Naive B cell (primary cell): ENCODE measurements at places on chromosomes 7 and 10. TPM values are rescaled to one million over a fixed set of nuclear protein-coding genes. Genes with fewer than 3 reads are reported as not detected.

GRCh38 chr7:123770378-123770777, 21.6 kb upstream of the WASL start:
- no peak overlapping the region for H3K4me3 ChIP-seq
- H3K4me1 ChIP-seq, result no peaks in the 10 kb centered on the region
- peaks cover 17% of the 10 kb centered on the region for H3K27me3 ChIP-seq
- H3K36me3 ChIP-seq, result no peaks in the 10 kb centered on the region
- no peak overlapping the region for H3K27ac ChIP-seq

GRCh38 chr7:83451501-83452045, 197.4 kb downstream of the SEMA3E start:
- H3K36me3 ChIP-seq, result no peaks in the 10 kb centered on the region
- H3K4me3 ChIP-seq, result no peak overlapping the region
- no peaks in the 10 kb centered on the region for H3K27me3 ChIP-seq
- no peaks in the 10 kb centered on the region for H3K4me1 ChIP-seq
- no peak overlapping the region for H3K27ac ChIP-seq

DNA sequence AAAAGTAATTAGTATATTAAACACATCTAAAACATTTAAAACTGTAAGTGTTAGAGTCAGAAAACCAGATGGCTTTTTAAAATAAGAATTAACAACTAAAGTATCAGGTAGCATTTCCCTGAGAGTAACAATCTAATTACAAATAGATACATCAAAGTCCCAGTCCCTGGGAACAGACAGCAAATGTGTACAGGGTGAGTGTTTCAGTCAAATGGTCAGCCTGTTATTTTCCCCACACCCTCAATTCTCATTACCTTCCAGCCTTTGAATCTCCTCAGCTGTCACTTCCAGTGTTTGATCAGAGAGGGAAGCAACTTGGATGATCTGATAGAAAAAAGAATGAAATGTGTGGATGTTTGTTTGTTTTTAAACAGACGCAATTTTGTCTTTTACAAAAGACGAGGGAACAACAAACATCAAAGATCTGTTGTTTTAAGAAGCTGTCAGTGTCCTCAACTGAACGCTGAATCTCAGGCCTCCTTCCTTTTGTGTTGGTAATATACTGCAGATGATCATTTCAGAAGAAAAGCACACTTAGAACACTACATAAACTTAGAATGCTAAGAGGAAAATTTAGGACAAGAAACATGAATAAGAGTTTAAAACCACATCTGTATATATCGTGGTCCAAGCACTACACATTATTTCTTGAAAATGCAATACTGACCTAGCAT, 29.8 kb downstream of the CEP41 start:
- H3K4me3 ChIP-seq, result no peak overlapping the region
- no peaks in the 10 kb centered on the region for H3K36me3 ChIP-seq
- H3K4me1 ChIP-seq, result peaks cover 5% of the 10 kb centered on the region
- no peaks in the 10 kb centered on the region for H3K27me3 ChIP-seq

DNA sequence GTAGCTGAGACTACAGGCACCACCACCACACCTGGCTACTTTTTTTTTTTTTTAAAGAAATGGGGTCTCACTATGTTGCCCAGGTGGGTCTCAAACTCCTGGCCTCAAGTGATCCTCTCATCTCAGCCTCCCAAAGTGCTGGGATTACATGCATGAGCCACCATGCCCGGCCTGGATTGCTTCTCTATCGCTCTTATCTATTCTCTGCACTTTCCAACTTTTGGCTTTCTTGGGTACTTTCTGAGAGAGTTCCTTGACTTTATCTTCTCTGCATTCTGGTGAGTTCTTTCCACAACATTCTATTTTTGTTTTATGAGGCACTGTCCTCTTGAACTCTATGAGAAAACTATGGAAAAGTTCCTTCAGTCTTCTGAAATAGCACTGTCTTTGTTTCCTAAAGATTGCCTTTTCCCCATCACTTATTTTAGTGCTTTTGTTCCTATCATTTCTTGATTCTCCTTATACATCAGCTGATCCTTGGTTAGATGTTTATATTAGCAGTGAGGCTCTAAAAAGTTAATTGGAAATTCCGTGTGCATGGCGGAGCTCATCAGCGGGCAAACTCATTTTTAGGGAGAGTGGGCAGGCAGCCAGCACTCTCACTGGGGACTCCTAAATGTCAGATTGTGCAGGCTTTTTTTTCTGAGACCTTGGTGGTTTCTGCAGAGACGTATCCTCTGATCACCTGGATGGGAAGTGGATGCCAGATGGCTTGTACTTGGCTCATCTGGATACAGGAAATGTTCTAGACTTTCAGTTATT, 43.9 kb downstream of the HIP1 start:
- no peaks in the 10 kb centered on the region for H3K27me3 ChIP-seq
- peak overlapping the region; percentile 49 for H3K27ac ChIP-seq
- no peak overlapping the region for H3K4me3 ChIP-seq
- no peaks in the 10 kb centered on the region for H3K36me3 ChIP-seq

DNA sequence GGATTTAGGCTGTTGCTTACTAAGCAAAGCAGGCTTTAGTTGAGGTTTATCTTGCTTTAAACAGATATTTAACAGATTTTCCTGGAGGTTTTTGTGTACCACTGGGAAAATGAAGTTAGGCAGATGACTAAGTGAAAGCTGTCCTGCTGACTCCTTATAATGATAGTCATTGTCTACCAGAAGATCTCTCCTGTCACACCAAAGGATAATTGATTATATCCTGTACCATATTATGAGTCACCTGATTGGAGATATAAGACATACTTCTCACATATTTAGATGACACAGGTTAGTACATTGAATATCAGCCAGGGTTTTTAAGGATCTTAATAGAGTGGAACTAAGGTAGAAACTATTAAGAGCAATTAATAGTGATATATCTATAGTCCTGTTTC, 68.4 kb downstream of the PTEN start:
- no peak for DNase-seq
- H3K4me3 ChIP-seq, result no peak overlapping the region
- peaks cover under 1% of the 10 kb centered on the region for H3K36me3 ChIP-seq
- H3K4me1 ChIP-seq, result peaks cover 34% of the 10 kb centered on the region

- H3K4me1 ChIP-seq, result no peaks in the 10 kb centered on the region
- no peak overlapping the region for H3K4me3 ChIP-seq
- H3K36me3 ChIP-seq, result peaks cover 9% of the 10 kb centered on the region
- H3K27me3 ChIP-seq, result peaks cover 23% of the 10 kb centered on the region
- DNase-seq, result no peak
These were observed 19.1 kb upstream of the PRF1 start for GRCh38 chr10:70621503-70622078.

DNA sequence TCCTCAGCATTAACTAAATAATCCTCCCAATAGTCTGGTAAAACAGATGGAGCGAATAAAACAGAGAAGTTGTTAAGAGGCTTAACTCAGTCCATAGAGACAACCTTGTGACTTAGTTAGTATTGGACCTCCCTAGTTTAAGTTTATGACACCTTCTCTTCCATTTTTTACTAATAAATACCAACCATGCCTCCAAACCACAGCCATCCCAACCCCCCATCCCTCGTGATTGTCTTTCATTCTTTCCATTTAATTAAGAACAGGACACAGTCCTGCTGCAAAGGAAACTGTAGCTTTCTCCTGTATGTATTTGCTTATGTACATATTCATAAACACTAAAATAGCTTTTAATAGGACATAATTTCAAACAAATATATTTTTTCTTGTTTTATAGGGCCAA, 238.2 kb downstream of the SEMA3D start:
- H3K27me3 ChIP-seq, result no peaks in the 10 kb centered on the region
- H3K36me3 ChIP-seq, result no peaks in the 10 kb centered on the region
- H3K4me3 ChIP-seq, result no peak overlapping the region
- H3K4me1 ChIP-seq, result no peaks in the 10 kb centered on the region
- DNase-seq, result no peak

GRCh38 chr7:55163733-55164132, 144.9 kb downstream of the EGFR start:
- no peaks in the 10 kb centered on the region for H3K27me3 ChIP-seq
- H3K27ac ChIP-seq, result no peak overlapping the region
- H3K4me3 ChIP-seq, result no peak overlapping the region
- no peaks in the 10 kb centered on the region for H3K36me3 ChIP-seq

- DNase-seq, result no peak
- H3K4me3 ChIP-seq, result no peak overlapping the region
- H3K36me3 ChIP-seq, result no peaks in the 10 kb centered on the region
- no peaks in the 10 kb centered on the region for H3K27me3 ChIP-seq
These were observed 357.1 kb downstream of the PCLO start for GRCh38 chr7:82805527-82805960.

- no peaks in the 10 kb centered on the region for H3K36me3 ChIP-seq
- peaks cover 8% of the 10 kb centered on the region for H3K27me3 ChIP-seq
- H3K4me1 ChIP-seq, result no peaks in the 10 kb centered on the region
- no peak for DNase-seq
- no peak overlapping the region for H3K27ac ChIP-seq
- H3K4me3 ChIP-seq, result no peak overlapping the region
These were observed 322.1 kb upstream of the AUTS2 start for GRCh38 chr7:69276011-69276729.

DNA sequence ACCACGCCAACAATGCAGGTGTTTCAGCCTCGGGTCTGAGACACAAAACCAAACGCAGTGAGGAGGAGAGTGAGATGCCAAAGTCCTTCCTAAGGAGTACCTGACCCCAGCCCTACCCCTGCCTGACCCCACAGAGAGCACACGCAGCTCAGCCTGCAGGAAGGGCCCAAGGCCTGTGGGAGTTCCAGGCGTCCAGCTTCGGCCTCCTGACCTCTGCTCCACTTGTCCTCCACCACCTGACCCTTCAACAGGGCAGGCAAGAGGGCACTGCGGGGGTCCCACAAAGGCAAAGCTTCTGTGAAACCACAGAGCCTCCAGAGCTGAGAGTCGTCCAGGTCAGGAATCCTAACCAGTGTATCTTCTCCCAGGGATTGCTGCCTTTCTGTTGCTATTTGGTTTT, 122.0 kb upstream of the PPP2R2D start:
- no peak overlapping the region for H3K4me3 ChIP-seq
- H3K27ac ChIP-seq, result no peak overlapping the region
- DNase-seq, result no peak

DNA sequence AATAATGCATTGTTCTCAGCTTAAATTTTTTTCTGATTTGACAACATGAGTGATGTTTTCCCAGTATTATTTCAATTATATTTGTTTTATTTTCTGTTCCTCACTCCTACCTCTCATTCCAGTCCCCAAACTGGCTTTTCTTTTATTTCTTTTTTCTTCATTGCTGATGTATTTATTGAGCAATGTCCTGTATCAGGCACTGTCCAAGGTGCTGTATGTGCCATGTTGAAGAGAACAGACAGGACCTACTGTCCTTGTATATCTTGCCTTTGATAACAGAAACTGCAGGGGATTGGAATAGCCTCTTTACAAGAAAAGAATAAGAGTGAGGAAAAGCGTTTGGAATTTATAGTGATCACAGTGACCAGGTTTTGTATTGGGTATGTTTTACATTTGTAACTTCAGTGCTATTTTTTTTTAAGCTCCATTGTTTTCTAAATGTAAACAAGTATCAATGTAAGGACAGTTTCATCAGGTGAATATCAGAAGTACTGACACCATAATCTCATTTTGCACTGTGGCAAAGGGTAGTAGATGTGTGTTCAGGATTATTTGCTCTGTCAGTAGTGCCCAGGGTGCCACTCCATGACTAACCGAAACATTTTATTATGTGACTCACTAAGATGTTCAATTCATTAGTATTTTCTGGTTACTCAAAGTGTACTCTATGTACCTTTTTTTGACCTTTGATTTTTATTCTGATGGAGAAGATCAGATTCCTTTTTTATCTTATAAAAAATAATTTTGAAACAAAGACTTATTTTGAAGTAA, 15.6 kb upstream of the CLDN12 start:
- DNase-seq, result no peak
- no peak overlapping the region for H3K4me3 ChIP-seq
- peaks cover 32% of the 10 kb centered on the region for H3K36me3 ChIP-seq

DNA sequence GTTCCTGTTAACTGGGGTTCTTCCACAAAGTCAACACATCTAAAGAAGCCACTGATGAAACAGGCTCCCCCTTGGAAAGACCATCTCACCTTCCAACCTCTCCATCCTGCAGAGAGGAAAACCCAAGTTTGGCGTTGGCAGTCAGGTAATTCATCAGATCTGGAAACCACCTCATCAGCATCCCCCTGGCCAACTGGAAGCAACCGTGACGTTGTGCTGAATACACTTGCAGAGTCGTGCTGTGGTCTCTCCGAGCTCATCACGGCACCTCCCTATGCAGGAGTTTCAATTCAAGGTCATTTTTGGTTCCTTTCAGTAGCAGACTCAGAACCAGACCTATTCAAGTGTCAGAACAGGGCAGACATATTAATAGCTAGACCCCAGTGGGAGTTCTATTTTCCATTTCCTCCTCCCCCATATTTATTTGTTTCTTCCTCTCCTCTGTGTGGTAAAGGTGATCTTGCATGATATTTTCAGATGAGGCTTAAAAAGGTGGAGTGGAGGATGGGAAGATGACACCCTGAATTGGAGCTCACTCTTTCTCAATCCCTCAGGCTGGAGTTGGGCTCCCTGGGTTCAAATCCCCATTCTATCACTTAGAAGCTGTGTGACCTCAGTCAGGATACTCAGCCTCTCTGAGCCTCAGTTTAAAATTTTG, 149.1 kb upstream of the ADO start:
- no peak overlapping the region for H3K4me3 ChIP-seq
- DNase-seq, result no peak
- peaks cover 40% of the 10 kb centered on the region for H3K4me1 ChIP-seq
- no peak overlapping the region for H3K27ac ChIP-seq
- peaks cover 38% of the 10 kb centered on the region for H3K27me3 ChIP-seq
- H3K36me3 ChIP-seq, result peaks cover 4% of the 10 kb centered on the region

DNA sequence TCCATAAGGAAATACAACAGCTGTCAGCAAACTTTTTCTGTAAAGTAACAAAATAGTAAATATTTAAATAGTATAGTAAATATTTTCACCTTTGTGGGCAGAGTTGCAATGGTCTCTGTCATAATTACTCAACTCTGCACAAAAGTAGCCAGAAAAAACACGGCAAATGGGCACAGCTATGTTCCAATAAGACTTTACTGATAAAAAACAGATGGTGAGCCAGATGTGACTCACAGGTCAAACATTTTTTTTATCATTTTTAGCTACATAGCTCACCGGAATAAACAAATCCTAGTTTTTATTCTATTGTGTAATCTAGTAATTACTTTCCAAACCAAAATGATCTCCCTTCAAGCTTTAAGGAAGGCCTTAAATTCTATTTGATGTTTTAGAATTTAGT, 55.3 kb downstream of the NCAPG2 start:
- DNase-seq, result no peak
- no peaks in the 10 kb centered on the region for H3K27me3 ChIP-seq
- no peaks in the 10 kb centered on the region for H3K4me1 ChIP-seq
- peaks cover 24% of the 10 kb centered on the region for H3K36me3 ChIP-seq

DNA sequence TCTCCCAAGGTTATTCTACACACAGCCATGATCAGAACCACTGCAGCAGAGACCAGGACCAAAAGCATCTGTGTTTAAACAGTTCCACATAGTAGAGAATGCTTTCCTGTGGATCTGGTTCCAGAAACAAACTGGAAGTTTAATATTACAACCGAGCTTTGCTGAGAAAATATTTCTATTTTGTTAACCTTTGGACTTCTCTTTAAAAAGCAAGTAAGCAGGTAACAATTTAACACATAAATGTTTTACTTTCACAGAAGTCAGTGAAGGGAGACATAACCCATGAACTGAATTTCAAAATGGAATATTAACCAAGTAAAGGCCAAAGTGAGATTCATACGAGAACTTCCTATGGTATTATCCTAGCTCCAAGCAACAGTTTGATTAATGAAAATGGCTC, 98.6 kb upstream of the PHYHIPL start:
- H3K27me3 ChIP-seq, result no peaks in the 10 kb centered on the region
- no peak overlapping the region for H3K4me3 ChIP-seq
- H3K27ac ChIP-seq, result no peak overlapping the region
- H3K4me1 ChIP-seq, result no peaks in the 10 kb centered on the region
- DNase-seq, result no peak

Gene PTEN
- polyA plus RNA-seq, result 51.1 TPM

Gene CCDC201
- not detected for polyA plus RNA-seq

Gene MOGAT3
- polyA plus RNA-seq, result not detected

Gene GPC2
- polyA plus RNA-seq, result not detected

Gene NUTM2B
- polyA plus RNA-seq, result not detected

Gene TAS2R39
- not detected for polyA plus RNA-seq

Gene BMPR1A
- polyA plus RNA-seq, result not detected

Gene ATP6V0A4
- not detected for polyA plus RNA-seq
